T-helper 1 cell treated with Interleukin-12 subunit alpha and Interleukin-12 subunit beta and Interleukin-4 antibody, amounts not matched to agents 30 ng/mL and 1 ng/mL, for 36 hours (primary cell): ENCODE measurements at places on chromosomes 6 and 20. TPM values are rescaled to one million over a fixed set of nuclear protein-coding genes. Genes with fewer than 3 reads are reported as not detected.

Gene NOX3
- not detected in 2 replicates for total RNA-seq

Gene TNFRSF21
- 0.29 and 0.32 TPM in 2 replicates for total RNA-seq

Gene GNRH2
- 1.3 and 1.8 TPM in 2 replicates for total RNA-seq

Gene IPCEF1
- total RNA-seq = 5.4 and 6.7 TPM in 2 replicates

Gene E2F1
- 72.3 and 73.3 TPM in 2 replicates for total RNA-seq
